ENCODE measurements at places on chromosomes 16 and 17.

DNA sequence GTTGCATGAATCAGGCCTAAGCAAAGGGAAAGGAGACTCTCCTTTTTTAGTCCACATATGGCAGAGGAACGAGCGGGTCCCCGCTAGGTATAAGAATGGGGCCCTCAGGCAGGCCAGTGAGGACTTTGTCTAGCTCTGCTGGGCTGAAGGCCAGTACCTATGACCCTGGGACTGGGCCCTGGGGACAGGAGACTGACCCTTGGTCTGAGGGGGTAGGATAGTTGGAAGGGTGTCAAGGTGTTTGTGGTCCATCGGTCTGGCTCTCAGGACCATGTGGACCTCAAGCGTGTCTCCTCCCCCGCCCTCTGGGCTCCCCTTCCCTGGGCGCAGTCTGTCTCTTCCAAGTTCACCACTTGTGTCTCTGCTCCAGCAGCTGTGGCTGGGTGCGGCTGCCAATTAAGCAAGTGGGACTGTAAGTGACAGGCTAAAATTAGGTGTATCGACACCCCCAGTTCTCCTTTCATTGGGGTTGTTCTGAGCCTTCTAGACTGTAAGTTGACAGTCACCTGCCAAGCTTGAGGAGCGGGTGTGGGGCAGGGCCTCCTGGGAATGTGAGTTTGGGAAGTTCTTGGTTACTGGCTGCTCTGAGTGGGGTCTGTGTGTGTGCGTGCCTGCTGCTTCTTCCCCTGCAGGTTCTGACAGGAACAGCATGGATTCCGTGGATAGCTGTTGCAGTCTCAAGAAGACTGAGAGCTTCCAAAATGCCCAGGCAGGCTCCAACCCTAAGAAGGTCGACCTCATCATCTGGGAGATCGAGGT lies 24.5 kb downstream of the AKAP1 start:
- peak; percentile 25 for DNase-seq

GRCh38 chr17:14731591-14731990 lies 430.7 kb downstream of the HS3ST3B1 start:
- no peak for DNase-seq

GRCh38 chr16:49350265-49351095 lies 23.1 kb upstream of the C16orf78 start:
- peak; percentile 62 for DNase-seq

- peak; percentile 65 for DNase-seq
Measured at GRCh38 chr16:67942200-67942509, 1.8 kb downstream of the LCAT start.

GRCh38 chr17:64155751-64156544 lies 26.0 kb upstream of the ERN1 start:
- peak; percentile 93 for DNase-seq

All from SK-MEL-5 (cell line).